ENCODE measurements at places on chromosomes 16 and 17. TPM values are rescaled to one million over a fixed set of nuclear protein-coding genes. Genes with fewer than 3 reads are reported as not detected.

Gene CLEC10A
- total RNA-seq: 1.5 TPM

Gene DPEP1
- 2.7 TPM for total RNA-seq

Gene BMERB1
- 12.6 TPM for total RNA-seq

Gene CEP112
- 14.8 TPM for total RNA-seq

Gene STX1B
- total RNA-seq: 0.70 TPM

Gene MYH13
- not detected for total RNA-seq

Gene ITPRIPL2
- 40.2 TPM for total RNA-seq

Gene LRRC46
- 0.05 TPM for total RNA-seq

Gene MPO
- not detected for total RNA-seq

Gene PYY
- total RNA-seq: not detected

Gene CA7
- not detected for total RNA-seq

Data from dermis blood vessel endothelial cell (primary cell).